ENCODE measurements at places on chromosomes 12 and 14.

DNA sequence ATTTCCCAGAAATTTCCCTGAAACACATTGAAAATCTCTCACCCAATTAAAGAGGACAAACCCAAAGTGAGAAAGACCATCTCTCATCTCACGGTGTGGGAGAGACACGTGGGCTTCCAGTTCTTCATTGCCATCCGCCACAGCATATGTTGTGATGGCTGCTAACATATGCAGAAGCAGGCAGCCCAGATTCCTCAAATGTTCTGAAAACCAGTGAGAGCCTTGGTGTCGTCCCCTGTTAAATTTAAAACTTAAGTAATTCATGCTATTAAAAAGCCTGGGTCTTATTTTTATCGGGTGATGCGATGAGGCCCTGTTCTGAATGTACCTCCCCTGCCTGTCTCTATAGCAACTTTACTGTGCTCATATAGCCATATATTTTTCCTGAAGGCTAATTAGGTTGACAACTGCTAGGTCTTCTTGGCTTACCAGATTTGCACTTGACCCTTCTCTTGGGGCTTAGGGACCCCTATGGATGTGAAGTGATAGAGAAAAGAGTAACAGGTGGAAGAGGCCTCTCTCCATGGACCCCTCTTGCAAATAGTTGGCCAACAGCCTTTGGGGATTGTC lies 2.8 kb upstream of the FGF6 start:
- H3K27ac ChIP-seq = no peak overlapping the region
- peaks cover 39% of the 10 kb centered on the region for H3K27me3 ChIP-seq
- no peak for DNase-seq
- H3K4me3 ChIP-seq = no peak overlapping the region
- H3K4me1 ChIP-seq = 0 out of 2 replicates have a peak, but pooled peaks cover 4% of the 10 kb centered on the region

DNA sequence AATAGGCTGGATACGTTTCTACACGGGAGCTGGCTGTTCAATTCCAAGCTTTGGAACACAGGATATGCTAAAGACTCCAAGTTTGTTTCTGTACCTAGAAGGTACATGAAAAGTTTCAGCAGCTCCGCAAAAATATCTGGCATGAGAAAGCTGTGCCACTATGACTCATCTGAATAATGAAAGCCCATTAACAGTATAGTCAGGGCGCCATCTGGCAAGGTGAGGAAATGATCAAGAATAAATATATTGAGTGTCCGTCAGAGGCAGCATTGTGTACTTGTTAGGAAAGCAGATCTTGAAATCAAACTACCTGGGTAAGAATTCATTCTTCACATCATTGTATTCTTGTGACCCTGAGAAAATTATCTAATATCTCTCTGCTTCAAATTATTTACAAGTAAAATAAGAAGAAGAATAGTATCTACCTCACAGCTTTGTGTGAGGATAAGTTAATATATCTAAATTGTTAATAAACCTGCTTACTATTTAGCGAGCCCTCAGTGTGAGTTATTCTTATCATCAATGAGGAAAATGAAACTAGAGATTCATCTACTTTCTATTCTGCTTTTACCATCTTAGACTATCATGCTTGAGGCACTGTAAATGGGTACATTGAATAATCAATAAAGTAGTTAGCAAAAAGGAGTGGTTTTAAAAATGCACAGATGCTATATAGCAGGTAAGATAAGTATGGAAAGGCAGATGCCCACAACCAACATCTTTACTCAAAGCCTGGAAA lies 53.5 kb downstream of the FSCB start:
- H3K4me1 ChIP-seq = no peaks in the 10 kb centered on the region
- H3K27me3 ChIP-seq = no peaks in the 10 kb centered on the region
- no peak overlapping the region for H3K27ac ChIP-seq
- H3K4me3 ChIP-seq = no peak overlapping the region

DNA sequence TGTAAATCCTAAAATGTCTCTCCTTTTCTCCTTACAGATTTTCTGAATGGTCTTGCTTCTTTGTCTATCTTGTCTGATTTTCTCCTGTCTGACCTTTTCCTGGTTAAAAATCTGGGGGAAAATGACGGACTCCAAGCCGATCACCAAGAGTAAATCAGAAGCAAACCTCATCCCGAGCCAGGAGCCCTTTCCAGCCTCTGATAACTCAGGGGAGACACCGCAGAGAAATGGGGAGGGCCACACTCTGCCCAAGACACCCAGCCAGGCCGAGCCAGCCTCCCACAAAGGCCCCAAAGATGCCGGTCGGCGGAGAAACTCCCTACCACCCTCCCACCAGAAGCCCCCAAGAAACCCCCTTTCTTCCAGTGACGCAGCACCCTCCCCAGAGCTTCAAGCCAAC lies 23.0 kb downstream of the ACACB start:
- DNase-seq = no peak
- no peaks in the 10 kb centered on the region for H3K36me3 ChIP-seq

DNA sequence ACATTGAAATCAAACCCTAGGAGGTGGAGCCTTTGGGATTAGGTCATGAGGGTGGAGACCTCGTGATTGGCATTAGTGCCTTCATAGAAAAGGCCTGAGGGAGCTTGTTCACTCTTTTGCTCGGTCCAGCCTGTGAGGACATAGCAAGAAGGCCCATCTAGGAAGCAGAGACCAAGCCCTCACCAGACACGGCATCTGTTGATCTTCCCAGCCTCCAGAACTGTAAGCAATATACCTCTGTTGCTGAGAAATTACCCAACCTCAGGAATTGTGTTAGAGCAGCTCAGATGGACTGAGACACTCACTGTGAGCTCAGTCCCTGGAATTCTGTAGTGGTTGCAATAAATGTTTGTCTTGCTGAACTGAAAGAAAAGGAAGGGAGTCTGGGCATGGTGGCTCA lies 116.2 kb upstream of the MAP1LC3B2 start:
- peak; percentile 43 for DNase-seq
- no peak overlapping the region for H3K4me3 ChIP-seq
- H3K27me3 ChIP-seq = no peaks in the 10 kb centered on the region
- H3K4me1 ChIP-seq = peaks cover 5% of the 10 kb centered on the region
- no peaks in the 10 kb centered on the region for H3K36me3 ChIP-seq
- no peak overlapping the region for H3K27ac ChIP-seq

DNA sequence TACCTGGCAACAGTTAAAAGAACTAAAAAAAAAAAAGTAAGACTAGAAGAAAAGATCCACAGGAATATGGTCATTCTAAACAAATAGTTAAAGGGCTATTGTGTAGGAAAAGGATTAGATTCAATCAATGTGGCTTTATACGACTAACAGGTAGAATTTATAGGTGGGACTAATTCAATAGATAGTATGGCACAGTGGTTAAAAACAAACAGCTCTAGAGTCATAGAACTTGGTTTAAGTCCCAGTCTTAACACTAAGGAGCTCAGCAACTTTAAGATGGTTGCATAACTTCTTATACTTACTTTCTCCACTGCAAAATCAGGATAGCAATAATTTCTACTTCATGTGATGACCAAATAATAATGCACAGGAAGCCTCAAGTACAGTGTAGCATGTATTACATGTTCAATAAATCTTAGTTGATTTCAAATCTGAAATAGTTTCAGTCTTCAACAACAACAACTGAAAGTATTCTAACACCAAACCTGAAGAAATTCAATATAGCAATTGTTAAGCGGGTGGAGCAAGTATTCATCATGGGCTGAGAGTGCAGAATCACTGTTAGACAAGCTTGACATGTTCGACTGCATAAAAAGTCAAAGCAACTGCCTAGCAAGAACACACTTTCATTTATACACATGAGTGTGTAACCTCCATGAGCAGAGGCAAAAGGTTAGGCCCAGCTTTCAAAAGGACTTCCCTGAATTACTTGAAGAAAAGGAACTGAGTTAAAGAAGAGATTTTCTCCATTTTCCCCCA lies 50.4 kb downstream of the ITPR2 start:
- H3K36me3 ChIP-seq = peaks cover 8% of the 10 kb centered on the region
- no peaks in the 10 kb centered on the region for H3K27me3 ChIP-seq
- H3K4me3 ChIP-seq = no peak overlapping the region
- DNase-seq = no peak
- H3K27ac ChIP-seq = no peak overlapping the region

- peaks cover 7% of the 10 kb centered on the region for H3K36me3 ChIP-seq
- H3K27me3 ChIP-seq = no peaks in the 10 kb centered on the region
- peak overlapping the region; percentile 98 for H3K4me3 ChIP-seq
- H3K27ac ChIP-seq = peak overlapping the region; percentile 96
- H3K4me1 ChIP-seq = peaks cover 37% of the 10 kb centered on the region
Observed at GRCh38 chr12:42326541-42327226, 717 bp downstream of the PPHLN1 start.

DNA sequence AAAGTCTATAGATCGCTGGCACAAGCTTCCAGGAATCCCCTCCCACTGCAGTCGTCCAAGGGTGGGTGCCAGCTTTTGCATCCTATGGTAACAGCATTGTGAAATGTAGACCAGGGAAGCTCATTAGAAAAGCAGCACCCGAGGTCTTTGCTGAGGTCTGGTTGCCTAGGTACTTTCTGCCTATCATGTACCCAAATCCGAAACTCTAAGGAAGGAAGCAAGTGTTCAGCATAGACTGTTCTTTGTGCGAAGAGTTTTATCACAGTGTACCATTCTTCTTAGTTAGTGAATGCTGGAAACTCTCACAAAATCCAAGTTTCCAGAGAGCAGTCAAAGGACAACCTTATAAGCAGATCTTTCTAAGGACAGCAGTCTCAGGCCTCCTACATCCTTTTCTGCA lies 1532.7 kb upstream of the TMEM132C start:
- H3K27ac ChIP-seq = no peak overlapping the region
- DNase-seq = no peak
- H3K4me1 ChIP-seq = no peaks in the 10 kb centered on the region
- H3K27me3 ChIP-seq = no peaks in the 10 kb centered on the region
- no peak overlapping the region for H3K4me3 ChIP-seq

DNA sequence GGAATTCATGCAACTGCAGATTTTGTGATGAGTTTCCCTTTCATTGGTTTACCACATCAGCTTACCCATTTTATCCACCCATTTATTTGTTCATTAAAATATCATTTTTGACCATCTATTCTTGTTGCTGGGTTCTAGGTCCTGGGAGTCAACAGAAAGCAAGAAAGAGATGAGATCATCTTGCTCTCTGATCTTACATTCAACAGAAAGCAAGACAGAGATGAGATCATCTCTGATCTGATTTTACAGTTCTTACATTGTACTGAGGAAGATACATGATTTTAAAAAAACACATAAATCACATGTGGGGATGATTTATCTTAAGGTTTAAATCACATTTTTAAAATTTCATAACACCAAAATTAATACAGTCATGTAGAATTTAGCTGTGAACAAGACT lies 2.3 kb downstream of the TAS2R46 start:
- no peak overlapping the region for H3K27ac ChIP-seq
- peaks cover 4% of the 10 kb centered on the region for H3K36me3 ChIP-seq
- no peaks in the 10 kb centered on the region for H3K27me3 ChIP-seq
- H3K4me1 ChIP-seq = no peaks in the 10 kb centered on the region

DNA sequence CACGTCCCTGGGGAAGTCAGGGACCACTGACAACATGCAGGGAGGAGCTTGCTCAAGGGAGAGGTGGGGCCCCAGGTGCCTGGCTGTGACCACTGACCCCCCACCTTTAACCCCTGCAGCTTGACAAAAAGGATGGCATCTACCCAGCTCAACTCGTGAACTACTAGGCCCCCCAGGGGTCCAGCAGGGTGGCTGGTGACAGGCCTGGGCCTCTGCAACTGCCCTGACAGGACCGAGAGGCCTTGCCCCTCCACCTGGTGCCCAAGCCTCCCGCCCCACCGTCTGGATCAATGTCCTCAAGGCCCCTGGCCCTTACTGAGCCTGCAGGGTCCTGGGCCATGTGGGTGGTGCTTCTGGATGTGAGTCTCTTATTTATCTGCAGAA lies 26.3 kb downstream of the HIP1R start:
- H3K27me3 ChIP-seq = peaks cover 3% of the 10 kb centered on the region
- H3K36me3 ChIP-seq = peaks cover 4% of the 10 kb centered on the region
- H3K27ac ChIP-seq = no peak overlapping the region
- H3K4me3 ChIP-seq = no peak overlapping the region

GRCh38 chr12:94641283-94641682 lies 9.1 kb downstream of the TMCC3 start:
- peaks cover 17% of the 10 kb centered on the region for H3K4me1 ChIP-seq
- H3K27ac ChIP-seq = no peak overlapping the region
- no peak for DNase-seq
- no peak overlapping the region for H3K4me3 ChIP-seq
- H3K36me3 ChIP-seq = no peaks in the 10 kb centered on the region

DNA sequence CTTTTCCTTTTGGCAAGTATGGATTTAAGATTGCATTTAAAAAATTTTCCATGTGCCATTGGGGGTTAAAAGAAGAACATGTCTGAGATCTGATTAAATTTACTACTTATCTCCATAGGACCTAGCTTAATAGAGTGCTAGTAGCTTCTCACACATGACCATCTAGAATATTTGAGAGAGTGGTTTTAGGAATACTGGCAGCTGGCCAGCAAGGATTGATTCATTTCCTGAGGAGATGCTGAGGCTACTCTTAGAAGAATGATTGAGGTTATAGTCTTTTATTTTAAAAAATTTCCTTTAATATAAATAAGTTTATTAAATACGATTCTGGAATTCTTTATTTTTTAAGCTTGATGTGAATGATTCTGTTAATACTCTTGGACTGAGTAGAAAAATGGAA lies 56.2 kb downstream of the MIPOL1 start:
- no peaks in the 10 kb centered on the region for H3K27me3 ChIP-seq
- H3K27ac ChIP-seq = no peak overlapping the region
- H3K36me3 ChIP-seq = no peaks in the 10 kb centered on the region
- H3K4me3 ChIP-seq = no peak overlapping the region

DNA sequence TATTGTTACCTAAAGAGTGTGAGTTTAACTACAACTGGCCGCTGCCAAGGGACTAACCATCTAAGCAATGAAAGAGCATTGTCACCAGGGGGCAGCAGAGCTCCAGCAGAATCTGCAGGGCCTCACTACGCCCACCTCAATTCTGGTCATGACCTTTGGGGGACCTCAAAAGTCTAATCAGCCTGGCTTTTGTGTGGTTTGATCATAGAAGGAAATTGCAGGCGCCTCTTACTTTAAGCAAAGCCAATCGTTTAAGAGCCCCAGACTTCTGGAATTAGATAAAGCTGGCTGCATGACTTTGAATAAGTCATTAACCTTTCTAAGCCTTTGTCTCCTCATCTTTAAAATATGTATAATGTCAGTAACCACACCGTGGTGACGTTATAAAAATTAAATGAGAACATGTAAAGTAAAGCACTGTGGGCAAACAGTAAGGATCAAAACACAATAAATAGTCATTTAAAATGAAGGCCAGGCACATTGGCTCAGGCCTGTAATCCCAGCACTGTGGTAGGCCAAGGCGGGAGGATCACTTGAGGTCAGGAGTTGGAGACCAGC lies 58.6 kb downstream of the TBX3 start:
- no peaks in the 10 kb centered on the region for H3K36me3 ChIP-seq
- peaks cover 14% of the 10 kb centered on the region for H3K27me3 ChIP-seq
- no peak overlapping the region for H3K4me3 ChIP-seq
- H3K27ac ChIP-seq = peak overlapping the region; percentile 82

DNA sequence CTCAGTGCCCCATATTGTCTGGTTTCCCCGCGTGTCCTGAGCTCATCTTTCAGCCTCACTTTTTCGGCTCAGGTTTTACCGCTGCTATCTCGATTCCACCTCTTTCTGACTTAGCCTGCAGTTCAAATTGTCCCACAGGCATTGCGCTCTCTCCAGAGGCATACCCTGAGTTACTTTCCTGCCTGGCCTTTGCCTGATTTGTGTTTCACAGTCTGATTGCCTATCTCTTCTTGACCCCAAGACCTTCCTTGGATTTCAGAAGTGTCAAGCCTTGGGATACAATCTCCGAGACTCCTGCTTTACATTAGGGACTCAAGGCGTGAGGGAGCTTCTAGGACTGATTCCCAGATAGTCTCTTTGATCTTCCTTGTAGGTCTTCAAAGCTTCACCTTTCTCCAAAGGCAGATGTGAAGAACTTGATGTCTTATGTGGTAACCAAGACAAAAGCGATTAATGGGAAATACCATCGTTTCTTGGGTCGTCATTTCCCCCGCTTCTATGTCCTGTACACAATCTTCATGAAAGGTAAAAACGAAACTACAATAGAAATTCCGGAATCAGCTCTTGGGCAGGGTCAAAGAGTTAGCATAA lies 629 bp downstream of the LETMD1 start:
- no peaks in the 10 kb centered on the region for H3K27me3 ChIP-seq
- H3K4me1 ChIP-seq = peaks cover 33% of the 10 kb centered on the region
- DNase-seq = no peak
- H3K36me3 ChIP-seq = peaks cover 6% of the 10 kb centered on the region

Measured in HFFc6 (cell line).